ENCODE measurements at places on chromosomes 12 and 14. TPM values are rescaled to one million over a fixed set of nuclear protein-coding genes. Genes with fewer than 3 reads are reported as not detected.

Gene ASCL1
- total RNA-seq = not detected

Gene KCNC2
- total RNA-seq = not detected

Gene PPP4R4
- not detected for total RNA-seq

Gene SOX5
- total RNA-seq = 6.8 TPM

Gene SAMD15
- total RNA-seq = 2.8 TPM

Gene SERPINA1
- total RNA-seq = not detected
